ENCODE measurements at places on chromosomes 2 and 18. TPM values are rescaled to one million over a fixed set of nuclear protein-coding genes. Genes with fewer than 3 reads are reported as not detected.

Gene TBC1D8
- 13.4 TPM for total RNA-seq

- no peak for DNase-seq
Measured at GRCh38 chr2:175621821-175622220, 380.2 kb downstream of the LNPK start.

- no peak for DNase-seq
Measured at GRCh38 chr18:46428368-46428767, 228.7 kb downstream of the LOXHD1 start.

DNA sequence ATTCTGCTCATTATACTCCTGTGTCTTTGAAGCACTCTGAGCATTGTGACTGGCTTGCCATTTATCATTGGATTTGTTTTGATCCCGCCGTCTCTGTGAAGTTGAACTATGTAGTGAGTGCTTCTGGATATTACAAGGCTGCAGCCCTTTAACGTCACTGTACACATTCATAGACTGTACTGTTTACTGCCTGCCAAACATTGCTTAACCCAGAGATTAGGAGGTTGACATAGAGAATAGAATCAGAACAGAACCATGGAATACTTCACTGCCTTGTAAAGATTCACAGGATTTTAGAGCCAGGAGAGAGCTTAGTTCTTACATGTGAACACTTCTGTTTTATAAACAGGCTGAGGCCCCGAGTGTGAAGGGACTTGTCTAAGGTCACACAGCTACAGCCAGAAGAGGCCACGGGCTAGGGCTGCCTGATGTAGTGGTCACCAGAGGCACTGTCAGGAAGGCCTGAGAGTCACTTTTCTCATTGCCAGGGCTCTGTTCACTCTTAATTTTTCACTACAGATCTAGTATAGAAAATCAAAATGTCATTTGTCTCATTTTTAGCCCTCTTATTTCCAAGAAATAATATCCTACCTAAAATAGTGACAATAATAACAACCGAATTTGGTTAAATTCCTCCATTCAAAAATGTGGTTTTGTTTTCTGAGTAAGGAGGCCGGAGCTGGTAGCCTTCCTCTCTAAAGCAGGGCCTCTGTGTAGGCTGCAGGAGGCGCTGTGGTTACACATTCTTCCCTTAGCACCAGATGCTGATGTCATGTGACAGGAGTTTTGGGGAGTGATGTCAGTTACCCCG is 87.9 kb downstream of the UGGT1 start:
- peak; percentile 67 for DNase-seq

DNA sequence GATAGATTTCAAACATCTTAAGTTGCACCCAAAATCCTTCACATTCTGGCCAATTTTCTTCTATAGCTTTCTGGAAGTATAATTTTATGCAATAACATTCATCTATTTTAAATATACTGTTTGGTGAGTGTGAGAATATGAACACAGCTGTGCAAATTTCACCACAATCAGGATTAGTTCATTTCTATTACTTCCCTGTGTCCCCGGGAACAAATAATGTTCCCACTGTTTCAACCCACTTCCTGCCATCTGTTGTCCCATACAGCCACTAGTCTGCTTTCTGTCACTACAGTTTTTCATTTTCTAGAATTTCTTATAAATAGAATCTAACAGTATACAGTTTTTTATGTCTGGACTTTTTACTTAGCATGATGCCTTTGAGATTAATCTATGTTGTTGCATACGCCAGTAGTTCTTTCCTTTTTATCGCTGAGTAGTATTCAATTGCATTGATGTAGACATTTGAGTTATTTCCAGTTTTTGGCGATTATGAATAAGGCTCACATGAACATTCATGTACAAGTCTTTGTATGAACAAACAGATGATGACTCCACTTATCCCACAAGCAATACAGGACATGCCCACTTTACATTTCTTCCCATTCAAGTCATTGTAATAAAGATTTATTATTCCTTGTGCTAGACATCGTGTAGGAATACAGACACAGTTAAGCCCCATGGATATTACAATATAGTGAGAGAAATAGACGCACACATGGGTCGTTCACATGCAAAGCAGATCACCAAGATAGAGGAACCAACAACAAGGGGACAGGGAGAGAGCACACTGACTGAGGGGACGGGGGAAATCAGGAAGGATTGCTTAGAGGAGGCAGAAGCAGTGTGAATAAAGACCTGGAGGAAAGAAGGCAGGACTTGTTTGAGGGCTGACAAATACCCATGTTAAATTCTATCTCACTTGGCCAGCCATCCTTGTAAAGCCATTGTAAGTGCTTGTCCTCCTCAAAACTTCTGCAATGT is 72.9 kb upstream of the PAX8 start:
- no peak for DNase-seq

GRCh38 chr2:152815634-152816257 is 97.3 kb downstream of the ARL6IP6 start:
- no peak for DNase-seq

DNA sequence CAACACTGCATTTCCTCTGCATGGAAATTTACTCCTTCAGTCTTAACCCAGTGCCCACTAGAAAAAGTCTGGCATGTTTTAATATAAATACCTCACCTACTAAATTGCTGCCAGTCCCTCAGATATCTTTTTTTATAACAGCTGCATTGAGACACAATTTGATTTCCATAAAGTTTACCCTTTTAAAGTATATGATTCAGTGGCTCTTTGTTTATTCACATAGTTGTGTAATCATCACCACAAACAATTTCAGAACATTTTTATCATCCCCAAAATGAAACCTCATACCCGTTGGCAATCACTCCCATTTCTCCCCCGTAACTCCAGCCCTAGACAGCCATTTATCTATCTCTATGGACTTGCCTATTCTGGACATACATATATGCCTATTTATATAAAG is 17.0 kb upstream of the FRZB start:
- DNase-seq, result no peak

Gene TMEM163
- total RNA-seq, result under 0.01 TPM

DNA sequence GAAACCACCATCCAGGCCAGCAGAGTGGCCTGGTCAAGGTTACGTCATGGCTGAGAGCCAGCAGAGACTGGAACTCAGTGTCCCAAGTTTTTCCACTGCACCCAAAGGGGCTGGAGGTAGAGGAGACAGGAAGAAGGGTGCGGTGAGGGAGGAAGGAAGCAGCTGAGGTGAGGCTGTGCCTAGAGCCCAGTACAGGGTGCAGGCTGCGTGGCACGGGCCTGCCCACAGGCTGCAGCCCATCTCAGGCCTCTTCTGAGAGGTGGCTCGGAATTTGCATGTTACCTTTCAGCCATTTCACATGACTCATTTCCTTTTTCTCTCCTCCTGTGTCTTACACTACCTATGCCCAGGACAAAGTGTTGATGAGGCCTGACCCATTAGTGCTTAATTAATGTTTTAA is 13.7 kb upstream of the MGAT4A start:
- no peak for DNase-seq

Gene GKN2
- total RNA-seq, result not detected

DNA sequence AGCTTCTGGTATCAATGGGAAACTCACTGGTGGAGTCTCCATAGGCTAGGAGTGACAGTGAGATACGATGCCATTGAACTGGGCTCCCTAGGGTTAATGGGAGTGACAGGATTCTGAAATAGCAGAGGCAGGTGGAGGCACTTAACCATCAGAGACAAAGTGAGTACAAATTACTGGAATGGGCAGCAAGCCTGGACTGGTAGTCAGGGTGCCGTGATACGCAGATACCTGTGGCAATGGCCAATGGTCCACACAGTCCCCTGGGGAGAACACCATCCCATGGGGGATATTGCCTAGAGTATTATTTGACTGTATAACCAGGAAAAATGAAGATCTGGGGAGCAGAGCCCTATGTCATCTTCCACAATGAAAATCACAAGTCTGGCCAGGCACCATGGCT is 17.3 kb downstream of the CHCHD5 start:
- no peak for DNase-seq

GRCh38 chr2:94956797-94957391 is 68.6 kb upstream of the MAL start:
- DNase-seq, result peak; percentile 57

DNA sequence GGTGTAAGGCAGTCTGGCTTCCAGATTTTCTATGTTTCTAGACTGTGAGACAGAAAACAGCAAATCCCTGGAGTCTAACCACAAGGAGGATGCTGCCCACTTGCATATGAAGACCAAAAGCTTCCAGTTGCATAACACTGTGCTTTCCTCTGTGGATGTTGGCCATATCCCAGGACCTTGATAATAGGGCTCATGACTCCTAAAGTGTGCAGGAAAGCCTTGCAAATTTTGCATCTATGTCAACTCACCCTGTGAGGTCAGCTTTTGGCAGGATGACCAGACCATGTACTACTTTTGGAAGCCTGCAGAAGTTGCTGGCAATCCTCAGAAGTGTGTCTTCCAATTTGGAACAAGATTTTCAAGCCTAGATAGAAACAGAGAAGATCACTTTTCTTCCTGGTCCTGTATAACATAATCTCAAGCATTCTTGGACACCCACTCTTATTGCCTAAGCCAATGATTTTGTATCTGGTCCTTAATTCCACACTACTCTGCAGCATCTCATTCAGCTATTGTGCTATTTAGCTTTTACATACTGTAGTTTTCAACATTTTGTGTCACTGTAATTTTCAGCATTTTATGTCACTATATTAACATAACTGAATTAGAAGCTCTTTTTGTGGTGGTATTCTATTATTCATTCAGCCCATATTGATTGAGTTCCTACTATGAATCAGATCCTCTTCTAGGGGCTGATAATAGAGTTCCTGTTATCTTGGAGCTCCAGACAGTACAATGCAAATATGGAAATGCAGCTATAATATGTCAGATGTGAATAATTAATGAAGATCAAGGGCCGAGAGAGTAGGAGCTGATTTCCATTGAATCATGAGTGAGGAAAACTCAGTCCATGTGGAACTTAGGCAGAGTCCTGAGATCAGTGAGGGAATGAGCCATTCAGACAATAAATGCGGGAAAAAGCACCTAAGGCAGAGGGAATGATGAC is 85.3 kb upstream of the RAB27B start:
- peak; percentile 74 for DNase-seq

GRCh38 chr18:21660078-21660477 is 44.5 kb downstream of the ABHD3 start:
- no peak for DNase-seq

Gene STARD6
- not detected for total RNA-seq

Gene ITPRID2
- total RNA-seq, result 99.6 TPM

- no peak for DNase-seq
Measured at GRCh38 chr2:223260681-223261080, 208.7 kb downstream of the KCNE4 start.

Gene KANSL1L
- total RNA-seq, result 38.0 TPM

DNA sequence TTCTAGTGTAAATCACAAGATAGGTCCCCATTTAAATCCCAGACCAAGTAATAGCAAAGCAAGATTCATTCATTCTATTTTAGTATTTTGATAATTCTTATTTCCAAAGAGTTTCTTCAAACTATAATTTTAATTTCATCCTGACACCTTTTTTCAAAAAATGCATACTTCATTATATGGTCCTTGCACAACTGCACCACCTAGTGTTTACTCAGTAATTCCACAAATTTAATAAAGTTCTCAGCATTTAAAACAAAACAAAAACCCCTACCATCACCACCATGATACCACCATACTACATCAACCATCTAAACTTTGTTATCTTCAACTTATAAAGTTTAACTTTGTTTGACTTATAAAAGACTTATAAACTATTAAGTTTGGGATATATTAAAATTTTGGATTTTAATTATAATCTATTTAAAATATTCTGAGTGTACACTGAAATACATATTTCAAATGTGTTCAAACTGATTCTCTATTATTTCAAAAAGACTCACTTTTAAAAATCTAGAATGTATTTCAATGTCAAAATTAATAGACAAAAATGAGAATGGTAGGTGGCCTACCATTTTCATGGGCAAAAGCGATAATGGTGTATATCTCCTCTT is 44.2 kb downstream of the WDPCP start:
- no peak for DNase-seq

GRCh38 chr2:132255714-132256113 is 94.0 kb upstream of the ANKRD30BL start:
- peak; percentile 18 for DNase-seq

DNA sequence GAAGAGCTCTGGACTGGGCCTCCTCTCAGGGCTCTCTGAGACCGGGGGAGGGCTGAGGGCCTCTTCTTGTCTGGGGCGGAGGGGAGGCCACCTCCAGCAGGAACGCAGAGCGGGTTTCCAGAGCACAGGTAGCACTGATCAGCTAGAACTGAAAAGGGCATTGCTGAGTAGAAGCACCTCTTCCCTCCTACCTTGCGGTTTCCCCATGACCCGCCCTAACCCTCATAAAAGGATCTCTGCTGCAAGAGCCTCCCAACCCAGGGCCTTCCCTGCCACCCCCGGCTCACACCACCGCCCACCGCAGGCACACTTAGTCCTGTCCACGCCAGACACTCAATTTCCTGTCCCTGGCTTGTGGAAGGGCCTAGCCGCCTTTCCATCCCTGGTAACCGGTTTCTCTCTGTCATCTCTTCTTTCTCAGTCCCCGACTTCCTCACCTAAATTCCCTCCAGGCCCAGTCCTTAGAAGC is 966 bp downstream of the ADCY3 start:
- peak; percentile 95 for DNase-seq

- DNase-seq, result no peak
Measured at GRCh38 chr2:65834771-65835475, 402.5 kb upstream of the SPRED2 start.

DNA sequence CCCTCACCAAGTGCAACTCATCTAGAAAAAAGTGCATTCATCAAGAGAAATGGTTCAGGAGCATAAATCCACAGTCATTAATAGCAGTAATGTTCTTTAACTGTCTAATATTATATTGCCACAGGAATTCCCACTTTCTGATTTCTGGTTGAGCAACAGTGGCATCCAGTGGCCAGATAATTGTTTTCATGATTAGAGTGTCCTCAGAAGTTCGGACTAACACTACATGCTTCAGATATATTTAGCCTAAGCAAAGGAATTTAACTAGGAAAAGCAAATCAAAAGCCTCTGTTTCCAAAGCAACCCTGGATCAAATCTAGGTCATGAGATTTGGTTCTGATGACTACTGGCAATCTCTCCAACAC is 9.8 kb upstream of the ERBB4 start:
- DNase-seq, result peak; percentile 31

Gene CNGA3
- 0.29 TPM for total RNA-seq

GRCh38 chr2:108169982-108170625 is 69.7 kb upstream of the SULT1C3 start:
- no peak for DNase-seq

GRCh38 chr18:12028040-12028628 is 46.8 kb downstream of the IMPA2 start:
- no peak for DNase-seq

All from osteoblast (primary cell).